ENCODE measurements at places on chromosomes 7 and 10.

DNA sequence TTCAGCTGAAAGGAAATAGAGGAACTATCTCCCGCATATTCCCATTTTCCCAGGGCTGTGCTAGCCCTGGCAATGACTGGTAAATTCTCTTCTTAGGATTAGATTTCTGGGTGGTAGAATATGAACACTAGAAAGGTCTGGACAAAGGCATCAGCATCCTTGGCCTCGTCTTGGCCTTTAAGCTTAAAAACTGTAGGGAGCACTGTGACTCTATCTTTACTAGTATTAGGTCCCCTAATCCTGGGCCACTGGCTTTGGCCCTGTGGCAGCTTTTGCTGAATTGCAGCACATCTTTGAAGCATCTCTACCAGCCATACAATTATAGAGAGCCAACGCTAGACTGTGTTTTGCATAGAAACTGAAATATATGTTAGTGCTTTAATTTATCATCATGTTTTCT is 41.5 kb upstream of the EBLN1 start:
- no peak for DNase-seq

- DNase-seq, result no peak
These were observed 282.6 kb downstream of the CAMK1D start for GRCh38 chr10:12631787-12632562.

GRCh38 chr7:40199076-40199802 is 64.4 kb downstream of the SUGCT start:
- no peak for DNase-seq

DNA sequence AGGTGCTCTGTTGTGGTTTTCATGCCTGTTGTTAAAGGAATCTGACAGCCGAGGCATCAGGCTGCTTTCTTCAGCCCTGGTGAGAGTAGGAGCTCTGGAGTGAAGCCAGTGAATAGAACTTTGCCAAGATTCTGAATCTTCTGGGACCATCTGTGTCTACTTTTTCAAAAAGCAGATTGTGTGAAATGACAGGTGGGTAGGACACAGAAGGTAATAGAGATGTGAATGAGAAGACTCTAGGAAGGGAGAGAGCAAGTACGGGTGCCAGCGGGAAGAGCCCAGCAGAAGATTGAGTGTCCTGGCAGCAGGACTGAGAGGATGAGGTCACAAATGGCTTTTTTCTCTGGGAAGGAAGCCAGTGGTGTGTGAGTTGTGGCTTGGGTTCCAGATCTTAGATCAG is 429.2 kb downstream of the SDK1 start:
- DNase-seq, result no peak

- DNase-seq, result no peak
These were observed 9.0 kb downstream of the SPOCK2 start for GRCh38 chr10:72079356-72079755.

DNA sequence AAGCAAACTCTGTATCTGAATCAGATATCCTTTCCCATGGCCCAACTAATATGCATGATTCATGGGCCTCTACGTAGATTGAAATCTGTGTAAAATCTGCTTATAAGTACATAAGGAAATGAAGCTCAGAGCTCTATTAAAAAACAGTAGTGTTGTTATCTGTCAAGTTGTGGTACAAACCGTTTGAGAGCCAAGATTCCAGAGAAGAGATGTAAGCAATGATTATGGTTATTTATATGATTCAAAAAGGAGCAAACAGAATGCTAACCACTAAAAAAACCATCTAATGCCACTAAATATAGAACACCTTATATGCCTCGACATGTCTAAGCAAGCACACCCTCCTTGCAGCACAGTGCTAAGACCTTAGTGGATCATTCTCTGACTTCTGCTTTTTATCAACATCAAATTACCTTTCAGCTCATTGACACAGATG is 26.6 kb downstream of the RPP38 start:
- DNase-seq, result no peak

- no peak for DNase-seq
These were observed 14.5 kb upstream of the ZNF862 start for GRCh38 chr7:149823631-149824199.

DNA sequence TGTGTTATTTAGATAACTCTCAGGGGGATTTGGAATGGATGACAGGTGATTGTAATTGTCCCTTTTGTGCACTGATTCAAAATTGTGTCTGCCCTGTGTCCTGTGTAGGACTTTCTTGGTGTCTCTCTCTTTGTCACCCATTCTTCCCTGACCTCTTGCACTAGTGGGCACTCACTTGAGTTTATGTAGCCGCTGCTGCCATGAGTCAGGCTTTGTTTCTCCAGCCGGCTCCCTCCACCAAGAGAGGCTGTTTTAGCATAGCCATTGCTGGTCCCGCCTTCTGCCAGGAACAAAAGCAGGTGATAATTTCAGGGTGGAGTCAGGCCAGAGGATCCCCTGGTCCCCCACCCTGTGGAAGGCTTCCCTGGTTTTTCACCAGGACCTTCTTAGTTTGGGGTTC is 8.4 kb downstream of the COL17A1 start:
- DNase-seq, result no peak

- DNase-seq, result no peak
These were observed 73.9 kb upstream of the TNRC18 start for GRCh38 chr7:5497295-5498103.

DNA sequence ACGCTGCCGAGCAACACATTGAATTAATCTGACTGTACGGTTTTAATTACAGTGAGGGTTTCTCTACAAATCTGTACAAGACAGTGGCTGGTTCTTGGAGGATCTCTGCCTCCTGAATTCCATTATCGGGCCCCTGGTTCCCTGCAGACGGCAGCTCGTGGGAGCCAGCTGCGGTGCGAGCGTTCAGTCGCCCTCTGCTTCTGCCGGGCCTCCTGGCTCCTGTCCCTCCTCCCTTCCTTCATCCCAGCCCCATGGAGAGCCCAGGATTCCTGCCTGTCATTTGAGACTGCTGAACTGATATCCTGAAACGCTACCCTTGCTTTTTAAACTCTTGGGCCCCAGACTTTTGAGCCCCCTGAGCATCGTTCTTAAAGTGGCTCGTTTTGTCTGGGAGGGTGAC is 6.6 kb upstream of the DLX6 start:
- DNase-seq, result no peak

DNA sequence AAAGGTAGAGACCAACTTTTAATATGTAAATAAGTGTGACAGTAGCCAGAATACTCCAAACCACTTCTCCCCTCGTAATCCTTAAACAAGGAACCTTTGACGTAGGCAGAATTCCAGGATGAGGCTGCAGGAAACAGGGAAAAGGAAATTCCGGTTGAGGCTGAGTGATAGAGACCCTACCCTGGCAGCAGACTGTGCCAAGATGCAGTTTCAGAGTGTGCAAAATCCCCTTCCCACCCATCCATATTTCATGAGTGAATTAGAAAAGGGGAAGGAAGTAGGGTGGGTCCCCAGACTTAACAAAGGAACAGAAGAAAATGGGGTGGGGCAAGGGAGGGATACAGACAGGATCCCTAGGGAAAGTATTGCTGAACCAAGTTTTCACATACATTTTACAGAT is 143.0 kb downstream of the RAPGEF5 start:
- no peak for DNase-seq

- no peak for DNase-seq
These were observed 133.4 kb downstream of the PRKCQ start for GRCh38 chr10:6446711-6447110.

DNA sequence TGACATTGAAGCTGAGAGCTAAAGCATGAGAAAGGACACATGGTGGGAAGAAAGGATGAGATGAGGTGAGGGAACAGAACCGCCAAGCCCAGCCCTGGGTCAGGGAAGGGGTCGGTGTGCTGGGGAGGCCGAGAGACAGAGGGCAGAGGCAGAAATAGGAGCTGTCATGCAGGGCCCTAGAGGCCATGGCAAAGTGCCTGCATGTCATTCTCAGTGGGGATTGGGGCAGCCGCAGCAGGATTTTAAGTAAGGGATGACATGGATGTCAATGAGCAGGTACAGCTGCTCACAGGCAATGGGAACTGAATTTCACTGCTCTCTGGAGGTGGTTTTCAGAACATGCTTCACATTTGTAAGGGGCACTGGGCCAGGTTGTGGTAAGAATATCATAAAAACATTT is 227.4 kb downstream of the RAB11FIP2 start:
- no peak for DNase-seq

DNA sequence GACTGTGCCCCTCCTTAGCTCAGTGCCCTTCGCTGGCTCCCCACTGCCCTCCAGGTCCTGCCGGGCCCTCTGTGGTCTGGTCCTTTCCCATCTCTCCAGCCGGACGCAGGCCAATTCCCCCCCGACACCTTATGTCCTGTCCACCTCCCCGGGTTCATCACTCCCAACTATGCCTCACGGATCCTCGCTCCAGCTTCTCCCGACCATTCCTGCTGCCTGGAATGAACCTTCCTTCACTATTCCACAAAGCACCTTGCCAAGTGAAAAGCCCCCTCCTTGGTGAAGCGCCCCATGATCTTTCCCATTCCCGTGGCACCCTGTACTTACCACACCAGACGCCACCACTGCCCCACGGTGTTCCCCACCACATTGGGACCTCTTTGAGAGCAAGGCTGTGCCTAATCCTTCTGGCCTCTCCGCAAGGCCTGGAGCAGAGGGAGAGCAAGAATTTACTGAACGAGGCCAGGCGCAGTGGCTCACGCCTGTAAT is 47.2 kb downstream of the TMEM270 start:
- no peak for DNase-seq

- no peak for DNase-seq
These were observed 10.6 kb upstream of the ADD3 start for GRCh38 chr10:109997233-109997632.

DNA sequence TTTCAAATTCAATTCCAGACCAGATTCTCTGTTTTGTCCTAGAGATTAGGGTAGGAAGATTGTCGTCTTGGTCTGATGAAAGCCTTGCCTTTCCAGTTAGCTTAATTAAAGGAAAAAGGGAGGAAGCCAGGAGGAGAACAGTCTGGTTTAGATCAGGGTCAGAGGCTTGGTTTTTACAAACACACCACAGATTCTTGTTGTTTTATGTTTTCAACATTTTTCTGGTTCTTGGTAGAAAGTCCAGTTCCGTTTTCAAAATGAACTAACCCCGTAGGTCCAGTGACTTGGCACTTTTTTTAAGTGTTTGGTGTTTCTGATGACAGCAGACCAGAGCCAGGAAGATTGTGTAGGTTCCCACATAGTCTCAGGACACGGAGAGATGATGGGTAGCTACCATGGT is 167.1 kb upstream of the INHBA start:
- DNase-seq, result no peak

DNA sequence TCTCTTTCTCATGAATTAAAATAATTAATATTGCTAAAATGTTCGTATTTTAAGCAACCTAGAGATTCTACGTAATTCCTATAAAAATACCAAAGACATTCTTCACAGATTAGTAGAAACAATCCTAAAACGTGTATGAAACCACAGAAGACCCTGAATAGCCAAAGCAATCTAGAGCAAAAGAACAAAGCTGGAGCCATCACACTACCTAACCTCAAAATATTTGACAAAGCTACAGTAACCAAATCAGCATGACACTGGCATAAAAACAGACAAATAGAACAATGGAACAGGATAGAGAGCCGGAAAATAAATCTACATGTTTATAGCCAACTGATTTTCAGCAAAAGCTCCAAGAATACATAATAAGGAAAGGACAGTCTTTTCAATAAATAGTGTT is 105.5 kb upstream of the PTN start:
- DNase-seq, result no peak

DNA sequence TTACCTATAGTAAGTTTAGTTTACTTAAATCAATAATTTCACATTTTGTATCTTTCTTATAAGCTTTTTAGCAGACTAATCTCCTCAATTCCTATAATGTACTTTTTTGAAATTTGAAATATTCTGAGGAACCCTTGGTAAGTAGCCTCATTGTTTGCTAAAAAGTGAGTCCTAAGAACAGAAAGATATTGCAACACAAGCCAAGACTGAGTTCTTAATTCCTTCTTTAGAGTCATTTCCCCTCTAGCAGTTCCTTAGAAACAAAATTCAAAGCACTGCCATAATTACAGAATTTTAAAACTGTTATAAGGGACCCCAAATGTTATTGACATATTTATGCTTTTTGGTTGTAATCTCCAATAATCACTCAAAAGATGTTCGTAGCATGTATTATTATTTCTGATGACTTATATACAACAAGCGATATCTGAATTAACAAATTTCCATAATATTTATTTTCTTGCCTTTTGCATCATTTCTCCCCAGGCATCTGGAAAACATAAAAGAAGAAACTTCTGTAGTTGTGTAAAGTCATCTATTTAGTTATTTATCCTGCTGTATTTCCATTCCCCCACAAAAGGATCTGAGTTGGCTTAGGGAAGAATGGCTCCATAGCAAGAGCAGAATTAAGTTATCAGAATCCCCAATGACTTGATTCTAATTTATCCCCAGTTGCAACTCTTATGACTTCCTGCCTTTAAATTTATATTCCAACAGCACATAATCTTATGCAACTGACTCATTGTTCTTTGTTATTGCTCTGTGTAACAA is 67.8 kb downstream of the TMEM26 start:
- no peak for DNase-seq

DNA sequence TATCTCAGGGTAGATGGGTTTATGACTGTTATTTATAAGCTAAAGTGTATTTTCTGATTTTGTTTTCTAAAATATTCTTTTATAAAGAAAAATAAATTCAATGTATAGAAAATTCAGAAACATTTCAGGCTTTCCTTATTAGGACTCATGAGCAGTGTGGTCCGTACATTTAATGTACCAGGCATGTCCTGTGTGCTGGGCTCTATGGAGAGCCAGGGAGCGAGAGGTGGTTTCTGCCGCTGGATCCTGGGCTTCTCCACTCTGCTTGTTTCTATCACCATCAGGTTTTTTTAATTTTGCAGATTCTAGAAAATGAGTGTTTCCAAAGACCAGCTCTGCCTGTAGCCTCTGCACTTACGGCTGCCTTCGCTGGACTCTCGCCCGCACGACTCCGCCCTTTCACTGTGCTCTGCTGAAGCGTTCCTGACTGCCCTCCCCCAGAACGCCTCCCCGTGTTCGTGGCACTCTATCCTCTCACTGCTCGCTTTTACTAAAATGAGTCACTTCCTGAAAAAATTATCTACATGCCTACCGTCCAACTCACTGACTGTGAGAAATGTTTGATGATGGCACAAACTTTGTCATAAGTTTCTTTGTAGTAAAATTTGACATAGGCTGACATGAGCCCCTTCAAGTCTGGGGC is 188.5 kb downstream of the ZMYND11 start:
- no peak for DNase-seq

DNA sequence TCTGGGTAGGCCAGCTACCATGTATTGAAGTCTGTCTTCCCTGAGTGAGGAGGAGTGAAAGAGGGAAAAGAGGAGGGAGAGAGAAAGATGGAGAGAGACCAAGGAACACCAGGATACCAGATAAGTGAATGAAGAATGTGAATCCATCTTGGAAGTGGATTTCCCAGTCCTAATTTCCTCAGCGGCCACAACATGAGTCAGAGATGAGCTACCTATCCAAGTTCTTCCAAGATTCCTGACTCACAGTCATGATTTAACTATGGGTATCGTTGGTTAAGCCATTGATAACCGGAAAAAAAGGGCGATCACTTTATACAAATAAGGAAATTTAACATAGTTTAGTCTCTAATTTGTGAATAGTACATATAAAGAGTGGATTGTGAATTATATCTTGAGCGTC is 561.8 kb downstream of the ATRNL1 start:
- no peak for DNase-seq

DNA sequence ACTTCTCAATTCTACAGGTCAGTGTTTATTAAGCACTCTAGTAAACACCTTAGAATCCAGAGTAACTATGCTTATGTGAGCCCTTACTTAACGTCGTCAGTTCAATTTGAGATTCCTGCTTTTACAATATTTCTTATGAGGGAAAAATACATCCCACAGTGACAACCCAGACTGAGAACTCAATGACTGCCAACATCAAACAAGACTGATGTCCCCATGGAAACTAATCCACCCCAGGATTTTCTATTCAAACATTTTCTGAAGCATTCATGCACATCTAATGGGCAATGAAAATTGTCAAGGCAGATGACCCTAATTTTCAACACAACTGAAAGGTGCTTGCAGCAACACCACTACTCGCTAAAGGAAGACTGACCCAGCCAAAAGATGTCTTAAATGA is 67.0 kb downstream of the ATE1 start:
- no peak for DNase-seq
